Smooth muscle cell of the coronary artery (primary cell): ENCODE measurements at places on chromosomes 5 and 9. TPM values are rescaled to one million over a fixed set of nuclear protein-coding genes. Genes with fewer than 3 reads are reported as not detected.

The SEMA4D gene
- total RNA-seq, result under 0.01 and 1.2 TPM in 2 replicates

The F2RL2 gene
- total RNA-seq, result 0.75 and 3.3 TPM in 2 replicates

The DNAH5 gene
- 0.12 and 0.15 TPM in 2 replicates for total RNA-seq

The ARL14EPL gene
- not detected in 2 replicates for total RNA-seq

The DBH gene
- total RNA-seq, result not detected in 2 replicates

The BTNL8 gene
- total RNA-seq, result under 0.01 TPM in 1 of 2 replicates, not detected in the other

The MSMP gene
- not detected in 2 replicates for total RNA-seq

The MYOZ3 gene
- total RNA-seq, result 1.9 TPM in 1 of 2 replicates, not detected in the other

The ZFYVE16 gene
- total RNA-seq, result 11.9 and 16.5 TPM in 2 replicates

The LRRC19 gene
- total RNA-seq, result not detected in 2 replicates

The FAM78A gene
- total RNA-seq, result 0.30 and 0.59 TPM in 2 replicates

The TMEM232 gene
- 1.4 and 4.6 TPM in 2 replicates for total RNA-seq

The LRRC14B gene
- total RNA-seq, result not detected in 2 replicates

The CENPH gene
- 1.5 and 6.8 TPM in 2 replicates for total RNA-seq

The MARVELD2 gene
- 0.47 and 0.53 TPM in 2 replicates for total RNA-seq

The PCDHGC5 gene
- 1.4 and 1.8 TPM in 2 replicates for total RNA-seq

The GPR150 gene
- total RNA-seq, result 0.45 TPM in 1 of 2 replicates, not detected in the other

The SLC36A3 gene
- not detected in 2 replicates for total RNA-seq

The ZCCHC10 gene
- 7.8 and 9.8 TPM in 2 replicates for total RNA-seq

The OLFM1 gene
- total RNA-seq, result 0.15 and 4.2 TPM in 2 replicates

The BTNL3 gene
- not detected in 2 replicates for total RNA-seq

The TMEM252 gene
- not detected in 2 replicates for total RNA-seq

The PHF24 gene
- under 0.01 TPM in 2 replicates for total RNA-seq

The RASEF gene
- total RNA-seq, result 0.30 and 0.70 TPM in 2 replicates

The SPINK13 gene
- total RNA-seq, result not detected in 2 replicates

The NDUFS6 gene
- total RNA-seq, result 29.8 and 43.5 TPM in 2 replicates

The SLC25A2 gene
- 0.23 TPM in 1 of 2 replicates, not detected in the other for total RNA-seq

The PCDHB6 gene
- total RNA-seq, result 0.08 TPM in 1 of 2 replicates, not detected in the other

The PPIC gene
- 82.7 and 131 TPM in 2 replicates for total RNA-seq

The LCN9 gene
- not detected in 2 replicates for total RNA-seq

The REEP2 gene
- total RNA-seq, result 13.6 and 18.3 TPM in 2 replicates

The ENHO gene
- total RNA-seq, result 0.12 TPM in 1 of 2 replicates, not detected in the other

The WDR38 gene
- not detected in 2 replicates for total RNA-seq

The C1QTNF2 gene
- total RNA-seq, result 0.23 and 0.35 TPM in 2 replicates

The RMI1 gene
- total RNA-seq, result 3.0 and 3.9 TPM in 2 replicates

The CNTNAP3 gene
- total RNA-seq, result 0.12 and 5.6 TPM in 2 replicates
